ENCODE measurements at places on chromosomes 3 and 15. TPM values are rescaled to one million over a fixed set of nuclear protein-coding genes. Genes with fewer than 3 reads are reported as not detected.

Gene LMAN1L
- total RNA-seq, result 0.20 TPM

Gene RTP3
- not detected for total RNA-seq

Gene UROC1
- not detected for total RNA-seq

Gene CDHR4
- not detected for total RNA-seq

Gene SNURF
- 19.1 TPM for total RNA-seq

Gene ZNF860
- total RNA-seq, result 0.89 TPM

Gene STAC
- total RNA-seq, result 12.6 TPM

Gene PAQR5
- 7.2 TPM for total RNA-seq

Gene FAM43A
- total RNA-seq, result 10.7 TPM

Gene CDV3
- total RNA-seq, result 90.2 TPM

Gene GOLGB1
- total RNA-seq, result 51.3 TPM

Gene PTX3
- 24.6 TPM for total RNA-seq

Gene SNTN
- not detected for total RNA-seq

Gene STRC
- 0.59 TPM for total RNA-seq

Gene CHRM5
- total RNA-seq, result not detected

Gene TYRO3
- 17.4 TPM for total RNA-seq

Gene PLSCR5
- not detected for total RNA-seq

Gene TP63
- 86.9 TPM for total RNA-seq

Gene TM4SF4
- not detected for total RNA-seq

Gene AHSG
- not detected for total RNA-seq

Gene RPP14
- 13.2 TPM for total RNA-seq

Gene GOLGA8S
- total RNA-seq, result 0.10 TPM

Gene C2CD4B
- 7.9 TPM for total RNA-seq

Gene CPLX3
- total RNA-seq, result 0.20 TPM

Gene CFAP91
- 0.69 TPM for total RNA-seq

Gene PRR20G
- total RNA-seq, result not detected

Gene ISLR
- 46.8 TPM for total RNA-seq

Measured in skin of body (tissue), 3 donors.